Stimulated activated CD4-positive, alpha-beta T cell treated with anti-CD3 and anti-CD28 coated beads, Interleukin-1b, Interleukin-23, amount 100 ng/mL, for 1 hour (primary cell): ENCODE measurements at places on chromosomes 7 and 10.

- DNase-seq = no peak
Measured at GRCh38 chr7:101519324-101520023, 109.6 kb downstream of the MYL10 start.

- DNase-seq = no peak
Measured at GRCh38 chr10:78450239-78450638, 416.6 kb downstream of the RPS24 start.

DNA sequence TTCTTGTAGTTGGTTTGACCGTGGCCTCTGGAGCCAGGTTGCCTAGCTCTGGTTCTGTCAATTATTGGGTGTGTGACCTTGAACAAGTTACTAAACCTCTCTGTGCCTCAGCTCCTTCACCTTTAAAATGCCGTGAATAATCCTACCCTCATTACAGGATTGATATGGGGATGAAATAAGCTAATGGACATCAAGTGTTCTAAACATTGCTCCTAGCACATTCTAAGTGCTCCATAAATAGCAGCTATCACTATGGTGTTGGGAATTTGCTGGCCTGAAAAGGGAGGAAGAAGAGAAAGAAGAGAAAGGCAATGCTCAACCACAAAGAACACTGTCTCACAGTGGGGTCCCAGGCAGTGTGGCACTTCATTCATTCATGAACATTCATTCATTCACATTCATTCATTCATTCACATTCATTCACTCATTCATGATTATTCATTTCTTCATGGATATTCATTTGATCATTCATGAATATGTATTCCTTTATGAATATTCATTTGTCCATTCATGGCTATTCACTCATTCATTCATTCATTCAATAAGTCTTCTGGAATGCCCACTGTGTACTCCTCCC lies 38.8 kb downstream of the TMEM130 start:
- DNase-seq = no peak

DNA sequence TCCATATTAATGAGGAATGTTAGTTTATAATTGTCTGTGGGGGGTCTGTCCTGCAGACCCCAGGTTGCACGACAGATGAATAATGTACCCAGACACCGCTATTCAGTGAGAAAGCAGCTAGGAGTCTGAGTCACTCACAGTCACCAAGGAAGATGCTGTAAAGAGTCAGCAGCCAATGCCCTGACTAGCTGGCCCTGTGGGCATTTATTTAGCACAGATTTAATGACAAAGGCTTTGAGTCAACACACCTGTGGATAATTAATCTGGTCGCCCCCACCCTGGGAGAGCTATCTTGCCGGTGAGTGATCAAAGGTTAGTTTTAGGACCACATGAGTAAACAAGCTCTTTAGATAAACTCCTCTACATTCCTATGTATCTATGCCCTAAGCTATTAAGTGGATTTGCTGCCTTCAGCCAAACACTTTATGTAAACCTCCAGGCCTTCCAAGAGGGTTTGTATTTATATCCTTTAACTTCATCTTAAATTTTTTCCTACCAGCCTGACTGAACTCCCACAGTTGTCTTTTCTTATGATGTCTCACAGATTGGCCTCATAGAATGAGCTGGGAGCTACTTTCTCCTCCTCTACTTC lies 180.0 kb upstream of the ADCY1 start:
- no peak for DNase-seq

- no peak for DNase-seq
Measured at GRCh38 chr10:130061760-130062159, 48.9 kb downstream of the C10orf143 start.

GRCh38 chr7:95491634-95492314 lies 6.0 kb downstream of the ASB4 start:
- no peak for DNase-seq
